ENCODE measurements at places on chromosomes 7 and 10.

DNA sequence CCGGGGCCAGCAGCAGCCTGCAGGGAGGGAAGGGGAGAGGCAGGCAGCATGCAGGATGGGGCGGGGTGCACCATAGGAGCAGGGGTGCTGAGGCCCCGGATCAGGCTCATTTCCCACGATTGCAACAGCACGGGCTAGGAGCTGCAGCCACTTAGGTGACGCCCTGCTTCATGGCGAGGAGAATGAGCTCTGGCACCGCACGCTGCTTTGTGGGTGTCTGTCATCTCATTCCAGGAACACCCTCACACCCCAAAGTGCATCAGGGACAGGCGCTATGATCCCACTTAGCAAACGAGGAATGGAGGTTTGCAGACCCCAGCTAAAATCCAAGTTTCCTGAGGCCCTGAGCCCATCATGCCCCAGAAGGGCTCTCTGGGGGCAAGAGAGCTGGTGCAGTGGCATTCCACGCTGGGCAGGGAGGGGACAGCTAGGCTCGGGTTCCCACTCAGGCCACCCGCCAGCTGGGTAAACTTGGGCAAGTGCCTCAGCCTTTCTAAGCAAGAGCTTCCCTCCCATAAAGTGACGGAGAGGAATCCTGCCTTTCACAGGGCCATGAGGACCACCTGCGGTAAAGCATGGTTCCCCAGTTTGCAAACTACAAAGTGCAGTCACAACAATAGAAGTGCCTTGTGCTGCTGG lies 9.3 kb downstream of the KCNH2 start:
- no peak for DNase-seq

DNA sequence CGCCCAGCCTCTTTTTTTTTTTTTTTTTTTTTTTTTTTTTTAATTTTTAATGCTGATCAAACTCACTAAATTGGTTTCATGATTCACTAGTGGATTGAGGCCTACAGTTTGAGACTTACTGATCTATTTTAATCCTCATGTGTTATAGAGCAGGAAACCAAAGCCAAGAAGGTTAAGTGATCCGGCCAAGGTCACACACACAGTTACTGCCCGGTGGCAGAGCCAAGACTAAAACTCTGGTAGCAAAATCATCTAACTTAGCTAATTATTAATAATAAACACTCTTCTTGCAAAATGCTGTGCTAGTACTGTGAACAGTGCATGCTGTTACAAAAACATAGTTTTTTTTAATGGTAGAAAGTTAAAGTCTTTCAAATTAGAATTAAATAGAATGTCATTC lies 188.3 kb upstream of the NFE2L3 start:
- no peak for DNase-seq

DNA sequence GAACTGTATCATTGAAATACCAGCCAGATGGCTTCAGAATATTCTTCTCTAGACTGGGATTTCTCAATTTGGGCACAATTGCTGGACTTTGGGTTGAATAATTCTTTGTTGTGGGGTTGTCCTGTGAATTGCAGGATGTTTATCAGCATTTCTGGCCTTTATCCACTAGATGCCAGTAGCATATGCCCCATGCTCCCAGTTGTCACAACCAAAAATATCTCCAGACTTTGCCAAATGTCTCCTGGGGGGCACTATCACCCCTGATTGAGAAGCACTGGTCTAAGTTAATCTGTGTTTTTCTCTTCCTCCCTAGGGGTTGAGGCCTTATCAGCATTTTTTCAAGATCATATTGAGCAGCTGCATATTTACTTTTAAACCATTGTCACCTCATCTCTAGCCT lies 204.9 kb upstream of the SP8 start:
- DNase-seq: no peak

DNA sequence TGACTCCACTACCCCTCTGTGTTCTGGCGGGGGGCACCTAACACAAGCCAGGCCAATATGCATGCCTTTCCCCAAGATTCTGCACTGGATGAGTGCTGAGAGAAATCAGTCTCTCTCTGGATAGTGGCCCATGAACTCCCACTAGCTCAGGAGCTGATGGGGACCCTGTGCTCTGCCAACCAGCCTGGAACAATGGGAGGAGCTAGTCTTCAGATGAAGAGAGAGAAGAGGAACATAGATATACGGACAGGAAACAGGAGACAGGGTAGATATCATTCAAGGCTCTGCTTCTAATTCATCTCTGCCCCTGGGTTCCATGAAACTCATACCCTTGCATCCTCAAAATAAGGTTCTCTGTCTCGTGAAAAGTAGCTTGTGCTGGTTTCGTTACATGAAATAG lies 27.9 kb upstream of the PLXNA4 start:
- DNase-seq: no peak

- no peak for DNase-seq
Observed at GRCh38 chr7:824664-825063, 7.6 kb upstream of the SUN1 start.

DNA sequence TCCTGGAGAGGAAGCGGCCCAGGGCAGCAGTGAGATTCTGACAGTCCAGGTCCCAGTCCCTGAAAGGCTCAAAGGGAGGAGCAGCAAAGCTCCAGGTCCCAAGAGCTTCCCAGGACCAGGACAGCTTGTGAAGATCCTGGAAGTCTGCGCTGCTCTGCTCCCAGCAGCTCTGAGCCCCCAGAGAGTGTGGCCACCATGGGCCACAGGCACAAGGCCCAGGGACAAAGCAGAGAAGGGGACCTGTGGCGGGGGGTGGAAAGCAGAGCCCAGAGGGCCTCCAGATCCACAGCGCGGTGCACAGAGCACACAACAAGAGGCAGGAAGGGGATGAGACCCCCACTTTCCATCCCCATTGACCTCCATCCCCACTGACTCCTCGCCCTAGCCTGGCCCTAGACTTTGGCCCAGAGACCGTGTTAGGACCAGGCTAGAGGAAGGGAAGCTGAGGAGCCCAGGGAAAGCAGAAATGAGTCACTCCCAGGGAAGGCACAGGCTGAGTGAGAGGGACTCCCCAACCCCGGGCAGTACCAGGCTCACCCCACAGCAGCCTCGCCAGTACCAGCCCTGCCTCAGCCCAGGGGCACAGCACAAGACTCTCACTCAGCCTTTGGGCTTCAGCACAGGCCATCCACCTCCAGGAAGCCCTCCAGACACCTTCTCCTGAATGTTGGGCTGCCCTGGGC lies 75.5 kb downstream of the GRID1 start:
- DNase-seq: no peak

Data from stimulated activated CD4-positive, alpha-beta T cell treated with anti-CD3 and anti-CD28 coated beads, Interleukin-4, amount 100 ng/mL, for 4 hours (primary cell).